Ovary (tissue), 10 donors: ENCODE measurements at places on chromosomes 6 and 20. TPM values are rescaled to one million over a fixed set of nuclear protein-coding genes. Genes with fewer than 3 reads are reported as not detected.

DNA sequence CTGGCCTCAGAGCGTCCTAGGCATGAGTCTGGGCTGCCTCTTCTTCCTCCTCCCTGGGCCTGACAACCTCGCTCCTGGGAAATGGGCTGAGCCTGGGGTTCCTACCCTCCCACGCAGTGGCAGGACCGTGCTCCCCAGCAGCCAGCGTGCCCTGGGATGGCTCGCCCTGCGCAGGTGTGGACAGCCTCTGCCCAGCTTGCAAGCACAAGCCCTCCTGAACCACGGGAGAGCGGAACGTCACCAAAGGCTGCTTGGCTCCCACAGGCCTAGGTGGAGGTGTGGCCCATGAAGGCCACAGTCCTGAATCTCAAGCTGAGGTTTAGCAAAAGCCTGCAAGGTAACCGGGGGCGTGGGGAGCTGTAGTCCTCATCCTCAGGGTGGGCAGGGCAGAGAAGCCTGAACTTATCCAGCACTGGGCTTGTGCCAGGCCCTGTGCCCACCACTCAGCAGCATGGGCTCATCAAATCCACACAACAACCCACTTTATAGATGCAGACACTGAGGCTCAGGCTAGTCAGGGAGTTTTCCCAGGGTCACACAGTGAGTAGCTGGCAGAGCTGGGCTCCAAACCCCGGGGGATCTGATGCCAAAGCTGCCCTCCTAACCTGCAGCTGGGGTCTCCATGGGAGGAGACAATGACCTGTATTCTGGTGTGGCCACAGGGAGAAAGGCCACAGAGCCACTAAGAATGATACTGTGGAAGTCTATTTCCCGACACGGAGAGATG lies 25.3 kb downstream of the RBM38 start:
- DNase-seq, result no peak

GRCh38 chr6:63910863-63911551 lies 275.4 kb downstream of the PHF3 start:
- no peak for DNase-seq

DNA sequence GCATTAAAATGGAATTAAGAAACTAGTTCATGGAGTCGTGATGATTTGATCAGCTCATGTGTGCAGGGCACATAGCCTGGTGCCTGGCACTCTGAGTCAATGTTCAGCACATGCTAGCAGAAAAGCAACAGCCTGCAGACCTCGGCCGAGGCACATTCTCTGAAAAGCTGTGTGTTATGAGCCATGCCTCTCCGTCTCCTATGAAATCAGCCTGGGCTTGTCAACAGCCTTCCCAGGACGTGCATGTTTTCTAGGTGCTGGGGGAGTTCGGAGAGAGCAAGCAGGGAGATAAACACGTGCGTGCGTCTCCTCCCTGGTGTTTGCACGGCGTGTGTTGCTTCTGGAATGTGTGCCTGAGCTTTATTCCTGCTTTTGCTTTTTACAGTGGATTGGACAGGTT lies 207.8 kb upstream of the KCNG1 start:
- no peak for DNase-seq

DNA sequence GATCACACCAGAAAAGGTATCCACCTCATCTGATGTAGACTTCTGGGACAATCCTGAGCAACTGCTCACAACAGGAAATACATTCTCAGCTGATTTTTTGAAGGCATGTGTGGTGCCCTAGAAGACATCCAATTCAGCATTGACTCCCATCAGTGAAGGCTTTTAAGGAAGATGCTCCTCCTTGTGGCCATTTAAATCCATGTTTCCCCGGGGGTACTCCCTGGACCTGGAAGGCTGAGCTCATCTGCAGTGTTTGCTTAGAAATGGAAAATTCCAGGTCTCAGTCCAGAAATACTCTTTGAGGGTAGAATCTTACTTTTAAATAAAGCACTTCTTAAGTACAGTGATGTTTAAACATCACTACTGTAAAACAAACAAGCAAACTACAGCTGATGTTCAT lies 195.5 kb upstream of the PDE10A start:
- DNase-seq, result no peak

GRCh38 chr6:128064540-128064895 lies 163.7 kb upstream of the THEMIS start:
- no peak for DNase-seq

DNA sequence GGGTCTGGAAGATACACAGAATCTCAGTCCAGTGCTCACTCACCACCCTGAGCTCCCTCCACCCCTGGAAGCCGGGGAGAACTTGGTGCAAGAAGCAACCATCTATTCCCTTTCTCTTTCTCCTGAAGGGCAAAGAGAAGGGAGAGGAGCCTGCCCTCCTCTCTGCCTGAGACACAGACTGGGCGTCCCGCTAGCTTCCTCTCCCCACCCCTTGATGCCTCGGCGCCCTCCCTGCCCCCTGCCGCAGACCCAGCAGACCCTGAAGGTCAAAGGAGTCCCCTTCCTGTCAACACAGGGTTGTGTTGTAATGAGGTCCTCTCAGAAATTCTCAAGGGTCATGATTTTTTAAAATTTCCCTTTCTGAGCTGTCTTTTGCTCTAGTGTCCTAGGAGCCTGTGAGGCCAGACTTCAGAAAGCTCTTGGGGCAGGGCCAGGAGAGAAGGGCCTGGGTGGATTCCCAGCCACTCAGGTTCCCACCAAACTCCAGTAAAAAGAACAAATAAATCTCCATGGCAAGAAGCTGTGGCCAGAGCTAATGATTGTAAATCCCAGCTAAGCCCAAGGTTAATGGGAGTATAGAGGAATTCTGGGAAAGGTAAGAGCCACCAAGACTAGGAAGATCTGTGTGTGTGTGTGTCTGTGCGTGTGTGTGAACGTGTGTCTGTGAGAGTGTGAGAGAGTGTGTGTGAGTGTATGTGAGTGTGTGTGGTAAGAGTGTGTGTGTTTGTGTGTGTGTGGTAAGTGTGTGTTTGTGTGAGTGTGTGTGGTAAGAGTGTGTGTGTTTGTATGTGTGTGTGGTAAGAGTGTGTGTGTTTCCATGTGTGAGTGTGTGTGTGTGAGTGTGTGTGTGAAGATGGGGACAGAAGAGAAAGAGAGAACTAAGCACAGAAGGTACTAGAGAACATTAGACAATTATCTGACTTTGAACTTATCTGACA lies 1.1 kb upstream of the JPH2 start:
- DNase-seq, result no peak

GRCh38 chr20:57795342-57795697 lies 85.5 kb upstream of the PMEPA1 start:
- no peak for DNase-seq

- DNase-seq, result no peak
These were observed 52.4 kb downstream of the MAP3K7 start for GRCh38 chr6:90534337-90535025.

- DNase-seq, result no peak
These were observed 214.3 kb upstream of the MYLIP start for GRCh38 chr6:15914553-15914952.

DNA sequence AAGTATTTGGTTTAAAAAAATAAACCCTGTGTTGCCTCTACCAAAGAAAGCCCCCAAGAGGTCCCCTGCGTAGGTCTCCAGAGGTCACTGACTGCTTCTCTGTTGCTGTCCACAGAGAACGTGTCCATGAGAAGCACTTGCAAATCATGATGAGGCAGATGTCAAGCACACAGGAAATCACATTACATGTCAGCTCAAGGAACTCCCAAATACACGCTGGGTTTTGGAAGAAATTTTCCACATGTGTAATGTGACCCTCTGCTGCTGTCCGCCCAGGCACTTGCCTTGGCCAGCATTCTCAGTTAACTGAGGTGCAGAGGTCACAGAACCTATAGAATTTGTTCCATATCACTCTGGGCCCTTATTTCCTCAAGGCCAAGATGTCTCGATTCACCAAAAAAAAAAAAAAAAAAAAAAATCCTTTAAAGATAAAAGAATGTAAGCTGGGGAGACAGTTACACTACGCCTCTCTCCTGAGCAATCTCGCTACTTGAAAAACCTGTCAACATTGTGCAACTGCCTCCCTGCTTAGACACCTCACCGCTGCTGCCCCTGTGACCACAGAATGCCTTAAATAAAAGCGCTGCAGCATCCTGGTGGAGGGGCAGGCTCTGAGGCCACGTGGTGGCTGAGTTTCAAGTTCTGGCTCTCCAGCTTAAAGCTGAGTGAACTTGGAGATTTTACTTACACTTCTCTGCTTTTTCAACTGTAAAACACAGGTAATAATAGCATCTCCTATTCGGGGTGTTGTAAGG lies 42.3 kb downstream of the SLC22A23 start:
- DNase-seq, result no peak

- DNase-seq, result no peak
These were observed 63.6 kb upstream of the TRAF3IP2 start for GRCh38 chr6:111669326-111669725.

FILIP1 gene
- 3.9 TPM for total RNA-seq

GRCh38 chr6:155510879-155511278 lies 55.2 kb upstream of the NOX3 start:
- DNase-seq, result no peak

DNMT3B gene
- 0.80 TPM for total RNA-seq

GDAP1L1 gene
- total RNA-seq, result 1.6 TPM

- no peak for DNase-seq
These were observed 58.2 kb upstream of the QKI start for GRCh38 chr6:163356324-163356723.

RFX6 gene
- total RNA-seq, result not detected

- no peak for DNase-seq
These were observed 23.5 kb downstream of the FITM2 start for GRCh38 chr20:44287272-44288097.

DNA sequence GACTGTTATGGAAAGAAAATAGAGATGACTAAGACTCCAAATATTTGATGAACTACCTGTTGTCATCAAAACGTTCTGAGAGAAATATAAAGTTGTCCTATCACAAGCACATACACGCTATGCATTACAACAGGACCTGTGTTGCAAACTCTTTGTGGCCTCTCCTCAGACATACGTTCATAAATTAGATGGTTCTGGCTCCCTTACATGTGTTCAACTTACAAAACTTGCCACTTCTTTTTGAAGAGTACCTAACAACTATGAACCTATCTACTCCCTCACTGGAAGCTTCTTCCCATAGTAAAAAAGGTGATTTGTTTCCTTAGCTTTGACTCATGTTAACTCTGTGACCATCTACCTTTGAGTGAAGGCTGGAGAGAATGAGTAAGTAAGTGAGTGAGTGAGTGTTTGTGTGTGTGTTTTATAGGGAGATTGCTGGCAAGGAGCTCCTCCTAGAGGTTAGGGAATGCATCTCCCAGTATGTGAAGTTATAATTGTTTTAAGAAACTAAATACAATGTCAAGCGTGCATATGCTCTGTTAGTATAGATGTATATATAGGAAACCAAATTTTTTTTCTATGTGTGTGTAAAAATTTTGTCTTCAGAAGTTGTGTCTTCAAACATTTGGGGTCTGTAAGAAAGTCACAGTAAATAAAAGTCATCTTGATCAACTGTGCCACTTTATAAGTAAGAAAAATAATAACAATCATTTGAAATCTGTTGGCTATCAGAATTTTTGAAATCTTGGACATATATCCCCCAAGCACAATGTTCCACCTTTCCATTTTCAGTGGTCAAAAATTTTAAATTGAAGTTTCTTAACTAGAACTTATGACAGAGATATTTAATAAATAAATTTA lies 1211.1 kb upstream of the GJE1 start:
- DNase-seq, result no peak

GRM4 gene
- total RNA-seq, result under 0.01 TPM

GRCh38 chr6:154341336-154341735 lies 15.3 kb downstream of the IPCEF1 start:
- no peak for DNase-seq

DNA sequence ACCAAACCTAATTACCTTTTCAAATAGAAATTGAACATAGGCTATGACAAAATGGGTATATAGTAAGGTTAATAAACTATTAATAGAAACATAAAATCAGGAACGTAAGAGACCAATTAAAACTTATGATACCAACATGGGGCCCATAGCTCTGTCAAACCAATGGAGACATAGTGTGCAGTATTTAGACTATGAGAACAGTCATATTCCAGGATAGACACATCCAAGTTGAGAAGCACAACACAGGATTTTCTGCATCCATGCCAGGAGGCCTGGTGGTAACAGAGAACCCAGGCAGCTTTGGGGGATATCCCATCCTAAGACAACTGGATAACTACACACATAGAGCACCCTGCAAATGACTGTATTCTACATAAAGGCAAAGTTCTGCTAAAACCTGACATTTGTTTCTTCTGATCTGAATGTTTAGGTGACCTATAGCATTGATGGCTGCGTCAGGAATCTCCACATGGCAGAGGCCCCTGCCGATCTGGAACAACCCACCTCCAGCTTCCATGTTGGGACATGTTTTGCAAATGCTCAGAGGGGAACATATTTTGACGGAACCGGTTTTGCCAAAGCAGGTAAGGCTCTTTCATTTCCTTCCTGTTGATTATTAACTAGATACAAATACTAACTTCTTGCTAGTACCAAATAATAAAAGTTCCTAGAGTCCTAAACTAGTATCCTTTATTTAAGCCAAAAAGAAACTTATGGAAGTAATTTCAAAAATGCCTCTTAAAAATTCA lies 202.7 kb downstream of the ARHGAP18 start:
- DNase-seq, result no peak

GRCh38 chr6:93568169-93568568 lies 148.8 kb upstream of the EPHA7 start:
- no peak for DNase-seq

- DNase-seq, result no peak
These were observed 37.7 kb downstream of the PEX7 start for GRCh38 chr6:136860043-136860442.

GFOD1 gene
- total RNA-seq, result 4.8 TPM

DNA sequence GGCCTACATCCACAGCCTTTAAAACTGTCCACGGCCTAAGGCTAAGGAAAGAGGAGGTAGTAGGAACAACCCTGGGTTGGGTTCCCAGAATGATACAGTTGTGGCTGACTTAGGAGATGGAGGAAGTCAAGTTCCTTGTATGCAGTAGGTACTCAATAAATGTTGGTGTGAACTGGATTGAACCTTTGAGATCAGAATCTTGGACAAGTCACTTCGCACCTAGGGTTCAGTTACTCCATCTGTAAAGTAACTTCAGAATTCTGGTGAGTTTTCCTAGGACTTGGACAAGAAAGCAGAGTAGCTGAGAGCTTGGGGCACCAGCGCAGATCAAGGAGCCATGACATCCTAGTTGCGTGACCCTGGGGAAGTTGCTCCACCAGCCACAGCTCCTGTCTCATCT lies 9.1 kb downstream of the XKR7 start:
- DNase-seq, result no peak
